Activated T-cell treated with anti-CD3 and anti-CD28 coated beads, Interleukin-2, amount 50 U/mL, for 1 hour (primary cell): ENCODE measurements at places on chromosomes 11 and 22.

DNA sequence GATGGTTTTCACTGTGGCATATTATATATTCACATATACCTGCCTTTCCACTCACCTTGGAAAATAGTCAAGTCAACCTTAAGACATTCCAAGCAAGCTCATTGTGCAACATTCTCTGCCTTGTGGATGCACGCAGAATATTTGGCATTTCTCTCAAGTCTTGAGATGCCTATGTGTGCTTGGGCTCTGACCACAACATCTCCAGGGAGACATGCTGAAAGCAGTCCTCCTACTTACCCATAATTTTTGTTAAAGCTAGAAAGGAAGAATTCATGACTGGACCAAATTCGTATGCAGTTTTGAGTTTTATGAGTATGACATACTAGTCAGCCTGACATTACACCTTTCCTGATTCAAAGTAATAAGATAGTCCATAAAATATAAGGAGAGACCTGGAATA is 684.0 kb downstream of the OPCML start:
- no peak for DNase-seq

DNA sequence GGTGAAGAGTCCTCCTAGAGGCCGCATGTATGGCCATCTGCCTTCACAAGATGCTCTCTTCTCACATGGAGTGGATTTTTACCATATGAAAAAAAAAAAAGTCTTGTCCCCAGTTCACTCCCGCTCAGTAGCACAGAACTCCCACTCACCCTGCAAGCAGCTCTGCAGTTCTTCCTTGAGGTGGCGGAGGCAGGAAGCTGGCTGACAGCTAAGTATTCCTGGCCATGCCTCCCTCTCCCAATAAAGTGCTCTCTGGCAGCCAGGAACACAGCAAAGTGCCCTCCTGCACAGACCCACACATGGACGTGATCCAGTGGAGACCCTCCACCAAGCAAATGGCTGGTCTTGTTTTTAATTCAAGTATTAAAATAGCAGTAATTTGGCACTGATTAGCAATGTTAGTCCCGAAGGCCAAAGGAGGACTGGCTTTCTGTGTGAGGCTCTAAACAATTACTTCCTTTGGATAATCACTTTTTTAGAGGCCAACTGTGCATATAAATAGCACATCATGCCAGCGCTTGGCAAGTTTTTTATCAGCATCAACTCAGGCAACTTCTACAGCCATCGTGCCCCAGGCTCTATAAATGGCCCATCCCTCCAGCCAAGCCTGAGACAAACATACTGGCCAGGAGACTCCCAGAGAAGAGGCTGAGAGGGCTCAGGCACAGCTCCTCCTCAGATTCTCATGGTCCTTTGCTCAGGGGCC is 413.6 kb downstream of the OPCML start:
- DNase-seq, result no peak

GRCh38 chr11:72220696-72221363 is 3.7 kb upstream of the INPPL1 start:
- DNase-seq, result no peak

DNA sequence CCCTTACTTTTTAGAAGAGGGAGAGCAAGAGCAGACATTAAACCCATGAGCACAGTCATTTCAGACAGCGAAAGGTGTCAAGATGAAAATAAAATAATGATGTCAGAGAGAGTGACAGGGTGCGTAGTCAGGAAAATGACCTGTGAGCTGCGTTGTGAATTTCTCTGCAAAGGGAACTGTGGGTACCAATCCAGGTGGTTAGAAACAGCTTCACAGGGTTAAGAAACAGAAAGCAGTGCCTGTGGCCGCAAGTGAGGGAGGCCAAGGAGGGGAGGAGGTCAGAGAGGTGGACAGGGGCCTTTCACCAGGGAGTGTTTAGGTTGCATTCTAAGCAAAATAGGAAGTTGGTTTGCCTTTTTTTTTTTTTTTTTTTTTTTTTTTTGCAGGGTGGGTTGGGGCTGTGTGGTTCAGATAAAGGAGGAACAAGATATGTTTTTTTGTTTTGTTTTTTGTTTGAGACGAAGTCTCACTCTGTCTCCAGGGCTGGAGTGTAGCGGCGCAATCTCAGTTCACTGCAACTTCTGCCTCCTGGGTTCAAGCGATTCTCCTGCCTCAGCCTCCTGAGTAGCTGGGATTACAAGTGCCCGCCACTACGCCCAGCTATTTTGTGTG is 7.9 kb downstream of the TIGD3 start:
- DNase-seq, result no peak

DNA sequence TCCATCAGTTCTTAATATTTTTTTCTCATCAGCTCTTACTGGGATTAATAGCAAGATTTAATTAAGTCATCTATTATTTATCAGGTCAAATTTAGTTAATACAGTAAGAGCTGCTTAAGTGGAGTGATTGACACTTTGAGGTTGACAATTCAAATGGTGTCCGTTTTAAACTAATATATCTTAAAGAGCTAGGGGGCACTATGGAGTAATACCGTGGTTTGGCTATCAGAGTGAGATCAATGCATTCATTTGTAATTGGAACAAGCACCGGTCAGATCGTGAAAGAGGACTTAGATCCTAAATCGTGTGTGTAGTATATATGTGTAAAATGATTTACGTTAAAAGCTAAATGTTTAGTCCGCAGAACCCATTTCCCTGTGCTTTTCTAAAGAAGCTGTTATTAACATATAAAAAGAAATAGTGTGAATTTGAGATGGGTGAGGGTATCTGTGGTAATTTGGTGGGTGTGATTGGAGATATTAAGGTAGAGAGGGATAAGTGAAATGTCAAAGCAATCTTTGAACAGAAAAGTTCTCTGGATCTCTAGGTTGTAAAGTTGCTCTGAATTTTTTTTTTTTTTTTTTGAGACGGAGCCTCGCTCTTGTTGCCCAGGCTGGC is 2.3 kb downstream of the SIK2 start:
- DNase-seq, result no peak

DNA sequence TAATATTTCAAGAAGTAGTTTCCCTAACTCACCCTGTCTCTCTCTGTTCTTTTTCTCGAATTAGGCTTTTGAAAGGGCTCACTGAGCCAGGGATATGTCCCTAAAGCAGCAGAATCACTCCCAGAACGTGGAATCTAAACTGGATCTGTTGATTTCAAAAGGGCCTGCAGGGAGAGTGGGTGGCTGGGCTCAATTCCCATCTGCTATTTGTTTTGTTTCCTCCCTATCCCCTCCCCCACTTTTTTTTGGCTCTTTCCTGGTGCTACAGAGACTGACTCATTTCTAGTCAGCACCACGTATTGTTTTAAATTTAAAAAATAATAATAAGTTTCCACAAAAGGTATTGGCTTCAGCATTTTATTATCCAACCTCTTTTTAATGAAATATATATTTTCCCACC is 961.5 kb downstream of the FAM181B start:
- no peak for DNase-seq
